Colonic mucosa (tissue), 4 donors: ENCODE measurements at places on chromosomes 12 and 14. TPM values are rescaled to one million over a fixed set of nuclear protein-coding genes. Genes with fewer than 3 reads are reported as not detected.

GRCh38 chr12:108667349-108667748 lies 33.7 kb upstream of the SELPLG start:
- no peak for DNase-seq

The CDH24 gene
- 11.4 TPM for total RNA-seq

The LMBR1L gene
- total RNA-seq = 36.9 TPM

DNA sequence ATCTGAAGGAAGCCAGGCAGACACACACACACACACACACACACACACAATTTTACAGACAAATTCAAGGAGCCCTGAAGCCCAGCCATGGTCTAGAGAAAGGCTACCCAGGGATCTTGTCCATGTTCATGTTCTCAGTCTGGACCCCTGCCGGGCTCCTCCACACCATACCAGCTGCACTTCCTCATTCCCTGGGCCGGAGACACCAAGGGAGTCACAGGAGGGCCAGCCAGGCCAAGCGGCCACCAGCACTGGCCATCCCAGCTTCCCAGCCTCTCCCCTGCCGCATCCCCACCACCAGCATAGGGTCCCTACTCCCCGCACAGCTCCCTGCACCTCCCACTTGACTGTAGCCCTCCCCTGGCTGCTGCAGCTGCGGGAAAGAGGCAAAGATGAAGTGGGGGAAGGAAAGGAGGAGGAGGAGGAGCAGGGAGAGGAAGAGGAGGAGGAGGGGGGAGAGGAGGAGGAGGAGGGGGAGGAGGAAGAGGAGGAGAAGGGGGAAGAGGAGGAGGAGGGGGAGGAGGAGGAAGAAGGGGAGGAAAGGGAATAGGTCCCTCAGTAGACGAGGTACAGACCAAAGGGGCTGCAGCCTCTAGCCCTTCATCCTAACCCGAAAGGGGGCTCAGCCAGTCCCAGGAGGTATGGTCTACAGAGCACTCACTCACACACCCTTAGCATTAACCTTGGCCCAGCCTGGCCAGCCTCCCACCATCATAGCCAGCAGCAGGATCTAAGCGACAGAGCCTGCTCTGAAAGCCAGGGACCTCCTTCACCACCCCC lies 293.2 kb downstream of the DPF3 start:
- DNase-seq = no peak

The FAM90A1 gene
- total RNA-seq = 0.42 TPM

- DNase-seq = no peak
Observed at GRCh38 chr12:5248230-5248629, 183.7 kb upstream of the NTF3 start.

- no peak for DNase-seq
Observed at GRCh38 chr12:57372233-57372632, 58.6 kb downstream of the R3HDM2 start.

The FAM186B gene
- total RNA-seq = 0.27 TPM

DNA sequence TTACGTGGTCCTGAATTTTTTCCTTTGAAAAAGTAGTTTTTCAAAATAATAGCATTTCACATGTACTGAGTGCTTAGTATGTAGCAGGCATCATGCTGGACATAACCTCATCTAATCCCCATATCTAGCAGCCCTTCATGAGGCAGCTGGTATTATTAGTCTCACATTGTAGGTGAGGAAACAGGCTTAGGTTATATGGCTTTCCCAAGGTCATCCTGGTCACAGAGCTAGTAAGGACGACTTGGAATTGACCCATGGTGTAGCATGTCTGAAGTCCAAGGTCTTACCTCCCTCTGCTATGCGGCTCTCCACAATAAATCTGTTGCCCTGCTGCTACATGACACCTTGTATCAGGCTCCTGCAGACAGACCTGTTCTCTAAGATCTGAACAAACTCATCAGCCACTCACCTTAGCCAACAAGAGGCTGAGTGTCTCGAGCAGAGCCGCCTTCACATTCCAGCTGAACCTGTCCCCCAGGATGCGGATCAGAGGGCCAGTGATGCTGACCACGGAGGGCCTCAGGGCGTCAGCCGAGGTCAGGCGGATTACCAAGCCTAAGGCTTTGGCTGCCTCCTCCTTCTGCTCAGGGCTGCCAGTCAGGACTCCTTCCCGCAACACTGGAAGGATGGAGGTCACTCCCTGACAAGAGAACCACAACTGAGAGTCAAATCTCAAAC lies 19.7 kb upstream of the RAB35 start:
- DNase-seq = no peak
